ENCODE measurements at places on chromosomes 5 and 9.

- DNase-seq: no peak
Measured at GRCh38 chr5:59326596-59326995, 566.9 kb downstream of the PDE4D start.

GRCh38 chr9:136576269-136576626 is 30.4 kb upstream of the NOTCH1 start:
- no peak for DNase-seq

- no peak for DNase-seq
Measured at GRCh38 chr9:10661376-10661775, 48.6 kb upstream of the PTPRD start.

DNA sequence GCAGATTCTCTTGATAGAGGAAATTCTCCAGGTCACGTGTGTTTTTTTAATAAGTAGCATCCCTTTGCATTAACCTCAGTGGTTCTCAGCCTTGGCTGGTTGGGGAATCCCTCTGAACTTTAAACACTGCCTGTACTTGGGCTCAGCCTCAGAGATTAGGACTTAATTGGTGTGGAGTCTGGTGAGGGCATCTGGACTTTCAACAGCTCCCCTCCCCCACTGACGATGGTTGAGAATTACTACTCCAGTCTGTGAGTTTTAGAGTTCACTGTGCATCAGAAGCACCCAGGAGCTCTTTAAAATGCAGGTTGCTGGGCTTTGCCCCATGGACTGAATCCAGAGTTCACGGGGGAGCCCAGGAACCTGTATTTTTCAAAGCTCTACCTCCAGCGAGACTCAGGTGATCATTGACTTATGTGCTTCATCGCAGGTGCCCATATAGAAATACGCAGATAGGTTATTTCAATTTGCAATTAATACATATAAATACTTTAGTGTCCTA is 71.4 kb downstream of the DAPK1 start:
- DNase-seq: no peak

GRCh38 chr9:129887334-129888292 is 52.4 kb downstream of the USP20 start:
- no peak for DNase-seq

- DNase-seq: no peak
Measured at GRCh38 chr9:35728041-35728971, 3.7 kb downstream of the TLN1 start.

- no peak for DNase-seq
Measured at GRCh38 chr5:82595113-82595512, 317.0 kb upstream of the RPS23 start.

GRCh38 chr5:50967563-50968355 is 301.3 kb downstream of the PARP8 start:
- DNase-seq: peak; percentile 47

- no peak for DNase-seq
Measured at GRCh38 chr5:39697881-39698280, 273.1 kb upstream of the DAB2 start.

GRCh38 chr5:28788954-28789353 is 1750.6 kb upstream of the CDH9 start:
- DNase-seq: no peak

- DNase-seq: no peak
Measured at GRCh38 chr5:55927861-55928655, 66.7 kb downstream of the IL6ST start.

- peak; percentile 72 for DNase-seq
Measured at GRCh38 chr5:26553079-26553478, 485.3 kb downstream of the CDH9 start.

DNA sequence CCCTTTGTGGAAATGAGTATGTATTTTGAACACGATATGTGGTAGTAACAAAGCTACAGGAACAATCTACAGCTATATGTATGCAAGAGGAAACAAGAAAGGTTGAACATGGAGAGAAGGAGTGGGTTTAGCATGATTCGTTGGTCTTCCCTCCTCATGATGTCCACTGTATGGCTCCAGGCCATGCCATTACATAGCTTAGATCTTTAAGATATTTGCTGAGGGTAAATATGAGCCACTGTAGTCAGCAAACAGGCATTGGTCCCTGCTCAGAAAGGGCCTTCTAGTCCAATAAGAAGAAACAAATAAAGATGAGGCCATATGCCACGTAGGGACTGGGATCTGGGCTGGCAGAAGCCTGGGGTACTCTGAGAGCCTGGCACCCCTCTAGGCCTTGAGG is 543.2 kb upstream of the SGCD start:
- DNase-seq: no peak

Data from NCI-H2029 (cell line).